ENCODE measurements at places on chromosomes 7 and 10. TPM values are rescaled to one million over a fixed set of nuclear protein-coding genes. Genes with fewer than 3 reads are reported as not detected.

- no peak for DNase-seq
Observed at GRCh38 chr7:103735377-103735776, 254.1 kb downstream of the RELN start.

GRCh38 chr10:7334642-7334964 lies 76.2 kb downstream of the SFMBT2 start:
- no peak for DNase-seq

Gene HMX2
- 1.3 TPM for total RNA-seq

Gene AOC1
- 0.48 TPM for total RNA-seq

DNA sequence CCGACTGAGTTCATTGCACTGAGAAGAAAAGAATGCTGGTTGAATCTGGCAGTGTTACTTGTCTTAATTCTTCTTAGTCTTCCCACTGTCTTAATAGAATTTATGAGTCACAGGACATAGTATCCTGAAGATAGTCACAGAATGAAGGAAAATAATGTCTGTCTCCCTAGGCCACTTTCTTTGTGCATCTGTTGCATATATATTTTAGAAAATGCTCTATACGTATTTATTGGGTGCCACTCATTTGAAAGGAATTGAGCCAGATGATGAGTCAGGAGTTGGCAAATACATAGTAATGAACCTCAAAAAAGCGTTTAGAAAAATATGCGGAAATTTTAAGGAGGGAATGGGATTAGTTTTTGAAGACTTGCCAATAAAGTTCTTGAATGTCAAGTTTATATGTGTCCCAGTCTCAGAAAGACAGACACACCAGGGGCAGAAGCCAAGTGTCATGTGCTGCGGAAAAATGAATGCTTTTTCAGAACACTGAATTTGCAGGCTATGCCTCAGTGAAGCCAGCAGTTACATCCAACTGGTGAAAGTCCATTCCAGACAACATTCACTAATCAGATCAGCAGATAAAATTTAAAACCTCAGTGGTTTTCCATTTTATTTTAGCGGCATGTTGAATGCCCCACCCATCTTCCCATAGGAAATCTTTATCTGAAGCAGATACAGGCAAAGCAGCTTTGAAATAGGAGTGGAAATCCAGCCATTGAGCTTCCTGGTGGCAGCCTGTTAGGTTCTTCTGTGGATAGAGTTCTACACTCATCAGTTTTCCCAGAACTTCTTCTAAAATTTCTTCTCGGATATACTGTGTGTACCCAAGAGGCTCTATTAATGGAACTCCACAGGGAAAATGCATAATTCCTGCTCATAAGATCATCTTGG lies 308.4 kb downstream of the BICC1 start:
- no peak for DNase-seq

- DNase-seq, result peak; percentile 38
Observed at GRCh38 chr10:48507933-48508790, 96.7 kb downstream of the ARHGAP22 start.

DNA sequence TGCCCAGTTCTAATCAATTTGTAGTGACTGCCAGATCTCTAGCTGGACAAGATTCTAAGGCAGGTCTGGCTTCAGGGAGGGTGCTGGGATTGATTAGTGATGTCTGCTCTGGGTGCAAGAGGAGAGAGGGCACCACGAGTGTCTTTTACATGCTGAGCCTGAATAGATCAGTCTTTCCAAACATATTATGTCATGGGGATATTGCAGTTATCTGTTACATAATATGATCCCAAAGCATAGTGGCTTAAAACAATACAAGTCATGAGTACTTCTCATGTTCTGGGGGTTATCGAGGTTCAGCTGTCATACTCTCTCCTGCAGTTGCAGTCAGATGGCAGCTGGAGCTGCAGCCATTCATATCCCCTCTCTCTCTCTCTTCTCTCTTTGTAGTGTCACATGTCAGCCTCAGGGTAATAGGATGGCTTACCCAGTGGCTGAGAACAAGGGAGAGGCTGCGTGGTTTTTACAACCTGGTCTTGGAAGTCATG lies 26.0 kb downstream of the SLC29A3 start:
- no peak for DNase-seq

DNA sequence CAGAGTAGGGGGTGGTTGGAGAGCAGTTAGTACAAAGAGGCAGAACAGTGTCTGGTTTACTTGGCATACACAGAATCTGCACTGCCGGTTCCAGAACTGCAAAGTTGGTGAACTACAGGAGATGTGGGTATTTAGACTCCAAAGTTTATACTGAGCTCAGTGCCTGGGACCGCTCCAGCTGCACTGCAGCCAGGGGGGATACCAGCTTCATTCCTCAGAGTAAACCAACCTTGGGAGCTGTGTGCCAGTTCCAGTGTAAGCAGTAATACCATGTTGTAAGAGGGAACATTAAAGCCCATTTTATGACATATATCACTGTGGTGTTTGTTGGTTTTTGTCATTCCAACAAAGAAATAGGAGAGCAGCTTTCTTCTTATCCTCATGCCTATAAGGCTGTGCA lies 23.4 kb downstream of the LOXL4 start:
- DNase-seq, result no peak

GRCh38 chr7:1733908-1734730 lies 64.0 kb downstream of the ELFN1 start:
- no peak for DNase-seq

Gene CCDC7
- 0.74 TPM for total RNA-seq

- DNase-seq, result peak; percentile 68
Observed at GRCh38 chr7:27155816-27156507, 513 bp downstream of the HOXA7 start.

Gene NUPR2
- total RNA-seq, result not detected

- DNase-seq, result no peak
Observed at GRCh38 chr7:12119620-12120303, 91.3 kb upstream of the TMEM106B start.

DNA sequence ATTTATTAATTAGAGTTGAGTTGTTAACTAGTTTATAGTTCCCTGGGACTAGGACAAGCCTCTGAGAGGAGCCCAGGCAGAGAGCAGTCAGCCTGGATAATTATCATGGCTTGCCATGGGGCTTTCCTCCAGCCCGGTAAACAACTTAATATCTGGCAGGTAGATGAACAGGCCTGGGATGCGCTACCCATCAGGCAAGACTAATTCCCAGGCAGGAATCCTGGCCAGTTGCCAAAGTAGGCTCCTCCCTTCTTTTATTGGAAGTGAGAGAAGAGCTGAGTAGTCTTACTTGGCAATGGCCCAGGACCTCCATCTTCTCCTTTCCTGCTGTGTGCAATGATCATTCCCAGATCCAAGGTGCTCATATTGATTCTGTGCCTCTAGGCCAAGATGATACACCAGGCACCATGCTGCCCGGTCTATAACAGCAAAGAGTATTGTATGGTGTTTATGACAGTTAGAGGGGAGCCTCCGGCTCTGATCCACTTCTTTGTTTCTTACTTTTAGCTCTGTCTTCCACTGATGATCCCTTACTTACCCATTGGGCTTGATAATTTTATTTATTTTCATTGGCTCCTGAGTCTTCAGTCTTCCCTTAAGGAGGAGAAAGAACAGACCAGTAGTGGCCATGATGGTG lies 408.7 kb downstream of the REEP3 start:
- DNase-seq, result no peak

- no peak for DNase-seq
Observed at GRCh38 chr10:11679946-11680345, 62.2 kb upstream of the ECHDC3 start.

DNA sequence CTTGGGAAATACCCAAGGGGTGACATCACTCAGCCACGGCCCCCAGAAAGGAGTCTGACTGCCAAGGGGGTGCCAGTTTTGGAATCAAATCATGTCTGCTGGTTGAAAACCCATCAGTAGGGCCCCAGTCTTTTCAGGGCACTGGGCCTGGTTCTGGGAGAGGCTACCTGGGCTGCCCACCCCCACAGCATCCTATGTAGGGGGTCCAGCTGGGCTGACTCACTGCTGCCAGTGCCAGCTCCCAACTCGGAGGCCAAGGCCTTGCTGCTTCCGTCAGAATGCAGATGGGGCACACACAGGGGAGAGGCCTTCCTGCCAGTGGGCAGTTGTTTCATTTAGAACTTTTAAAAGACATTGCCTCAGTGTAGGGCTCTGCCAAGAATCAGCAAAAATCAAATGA lies 39.5 kb upstream of the DMBT1 start:
- no peak for DNase-seq

DNA sequence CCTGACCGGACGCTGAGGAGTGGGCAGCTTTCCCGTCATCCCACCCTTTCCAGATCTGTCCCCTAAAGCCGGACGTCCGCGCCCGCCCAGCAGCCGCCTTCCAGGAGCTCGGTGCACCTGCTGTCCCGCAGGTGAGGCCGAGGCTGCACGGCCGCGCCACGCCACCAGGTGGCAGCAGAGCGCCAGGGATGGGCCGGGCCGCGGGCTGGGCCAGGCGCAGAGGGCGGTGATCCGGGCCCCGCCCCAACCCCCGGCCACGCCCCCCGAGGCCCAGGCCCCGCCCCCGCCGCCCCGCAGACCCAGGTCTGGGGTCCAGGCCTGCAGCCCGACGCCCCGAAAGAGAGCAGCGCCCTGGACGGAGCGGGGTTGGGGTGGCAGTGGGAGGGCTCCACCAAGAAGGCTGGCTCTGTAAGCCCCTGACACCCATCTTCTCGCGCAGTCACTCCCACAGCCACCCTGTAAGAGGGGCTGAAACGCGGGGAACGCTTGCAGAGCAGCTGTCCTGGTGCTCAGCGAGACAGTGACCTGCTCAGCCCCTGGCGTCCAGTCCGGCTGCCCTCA lies 32.2 kb downstream of the FOXL3 start:
- peak; percentile 27 for DNase-seq

Gene TMEM225B
- not detected for total RNA-seq

DNA sequence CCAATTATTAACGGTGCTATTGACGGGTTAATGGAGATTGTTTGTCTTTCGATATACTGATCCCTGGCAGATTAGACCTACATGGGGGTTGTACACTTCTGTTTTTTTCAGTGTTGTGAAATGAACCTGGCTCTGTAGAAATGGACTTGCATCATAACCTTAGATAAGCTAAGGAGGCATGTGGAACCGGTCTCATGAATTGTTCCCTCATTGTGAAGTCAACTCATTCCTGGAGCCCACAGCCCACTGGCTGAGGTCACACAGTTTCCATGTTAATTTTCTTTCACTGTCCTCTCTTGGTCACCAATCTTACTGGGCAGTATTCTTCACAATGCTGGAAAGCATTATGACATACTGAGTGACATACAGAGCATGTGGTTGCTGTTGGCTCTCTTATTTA lies 202.8 kb downstream of the BMPER start:
- DNase-seq, result no peak

Gene SPDYE16
- not detected for total RNA-seq

DNA sequence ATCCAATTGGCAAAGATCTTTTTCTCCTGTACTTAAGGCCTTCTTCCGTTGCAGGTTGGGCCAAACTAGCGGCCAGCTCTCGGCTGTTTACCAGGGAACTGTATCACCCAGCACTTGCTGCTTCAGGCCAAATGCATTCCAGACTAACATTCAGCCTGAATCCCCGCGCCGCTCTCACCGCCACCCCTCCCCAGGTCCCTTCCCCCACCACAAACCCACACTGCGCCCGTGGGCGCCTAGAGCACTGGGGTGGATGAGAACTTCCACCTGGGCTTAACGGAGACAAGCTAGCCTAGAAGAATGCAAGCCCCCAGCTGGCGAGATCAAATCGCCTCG lies 676 bp downstream of the TCAF1 start:
- DNase-seq, result peak; percentile 66

DNA sequence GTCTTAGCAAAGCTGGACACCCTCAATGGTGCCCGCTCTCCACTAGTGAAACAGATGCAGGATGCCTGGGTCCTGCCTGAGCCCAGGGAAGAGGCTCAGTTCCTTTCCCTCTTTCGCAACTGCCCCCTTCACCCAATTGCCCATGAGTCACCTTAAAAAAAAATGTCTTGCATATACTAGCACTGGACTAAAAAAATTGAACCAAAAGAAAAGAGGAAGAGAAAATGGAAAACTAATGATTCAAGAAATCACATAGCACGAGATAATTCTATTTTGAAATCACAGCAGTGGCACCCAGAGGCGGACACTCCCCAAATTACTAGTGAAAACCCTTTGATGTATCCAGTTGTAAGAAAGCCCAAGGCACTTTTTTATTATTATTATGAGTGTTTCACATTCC lies 972.5 kb downstream of the LRMDA start:
- no peak for DNase-seq
